ENCODE measurements at places on chromosomes 1 and 21. TPM values are rescaled to one million over a fixed set of nuclear protein-coding genes. Genes with fewer than 3 reads are reported as not detected.

- peaks cover 12% of the 10 kb centered on the region for H3K4me1 ChIP-seq
- peaks cover 14% of the 10 kb centered on the region for H3K27me3 ChIP-seq
- no peaks in the 10 kb centered on the region for H3K36me3 ChIP-seq
- no peak overlapping the region for H3K27ac ChIP-seq
- no peak for DNase-seq
These were observed 2.5 kb upstream of the LEFTY1 start for GRCh38 chr1:225891229-225891972.

GRCh38 chr1:205545991-205546390, 41.5 kb downstream of the CDK18 start:
- H3K27ac ChIP-seq, result no peak overlapping the region
- no peak for DNase-seq
- H3K4me3 ChIP-seq, result no peak overlapping the region
- no peaks in the 10 kb centered on the region for H3K36me3 ChIP-seq
- peaks cover 53% of the 10 kb centered on the region for H3K27me3 ChIP-seq

DNA sequence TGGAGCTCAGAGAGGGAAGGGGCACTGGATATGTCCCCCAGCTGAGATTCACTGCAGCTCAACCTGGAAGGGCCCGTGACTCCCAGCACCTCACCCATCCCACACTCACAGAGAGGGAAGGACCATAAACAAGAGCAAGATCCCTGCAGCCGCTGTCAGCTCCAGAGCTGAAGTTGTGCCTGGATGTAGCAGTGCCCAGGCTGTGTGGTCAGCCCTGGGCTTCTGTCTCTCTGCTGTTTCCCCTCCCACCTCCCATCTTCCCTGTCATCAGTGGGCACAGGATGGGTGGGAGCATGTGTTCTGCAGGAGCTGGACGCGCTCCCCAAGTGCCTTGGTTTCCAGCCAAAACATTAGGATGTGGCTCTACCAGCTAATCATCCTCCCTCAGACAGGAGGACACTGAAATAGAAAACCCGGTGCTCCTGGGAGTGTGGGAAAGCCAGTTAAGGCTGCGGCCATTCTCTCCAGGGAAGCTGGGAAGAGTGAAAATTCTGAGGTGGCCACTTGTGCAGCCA, 282.7 kb downstream of the NPHP4 start:
- H3K4me1 ChIP-seq, result no peaks in the 10 kb centered on the region
- no peak overlapping the region for H3K27ac ChIP-seq
- no peak overlapping the region for H3K4me3 ChIP-seq

- peaks cover 7% of the 10 kb centered on the region for H3K27me3 ChIP-seq
- no peak overlapping the region for H3K27ac ChIP-seq
These were observed 135.1 kb downstream of the SLC35F3 start for GRCh38 chr1:234039603-234040002.

GRCh38 chr21:44568667-44569556, 4.6 kb upstream of the KRTAP10-4 start:
- DNase-seq, result no peak
- peaks cover 11% of the 10 kb centered on the region for H3K4me1 ChIP-seq
- no peak overlapping the region for H3K27ac ChIP-seq
- no peaks in the 10 kb centered on the region for H3K36me3 ChIP-seq
- peaks cover 2% of the 10 kb centered on the region for H3K27me3 ChIP-seq

Gene OR2L3
- total RNA-seq, result not detected

Gene COL6A1
- 0.33 TPM for total RNA-seq

Gene UBE4B
- total RNA-seq, result 31.3 TPM

Gene GJA9
- not detected for total RNA-seq

Gene TAGLN2
- total RNA-seq, result 554 TPM
